H1 (cell line): ENCODE measurements at places on chromosomes 7 and 10. TPM values are rescaled to one million over a fixed set of nuclear protein-coding genes. Genes with fewer than 3 reads are reported as not detected.

DNA sequence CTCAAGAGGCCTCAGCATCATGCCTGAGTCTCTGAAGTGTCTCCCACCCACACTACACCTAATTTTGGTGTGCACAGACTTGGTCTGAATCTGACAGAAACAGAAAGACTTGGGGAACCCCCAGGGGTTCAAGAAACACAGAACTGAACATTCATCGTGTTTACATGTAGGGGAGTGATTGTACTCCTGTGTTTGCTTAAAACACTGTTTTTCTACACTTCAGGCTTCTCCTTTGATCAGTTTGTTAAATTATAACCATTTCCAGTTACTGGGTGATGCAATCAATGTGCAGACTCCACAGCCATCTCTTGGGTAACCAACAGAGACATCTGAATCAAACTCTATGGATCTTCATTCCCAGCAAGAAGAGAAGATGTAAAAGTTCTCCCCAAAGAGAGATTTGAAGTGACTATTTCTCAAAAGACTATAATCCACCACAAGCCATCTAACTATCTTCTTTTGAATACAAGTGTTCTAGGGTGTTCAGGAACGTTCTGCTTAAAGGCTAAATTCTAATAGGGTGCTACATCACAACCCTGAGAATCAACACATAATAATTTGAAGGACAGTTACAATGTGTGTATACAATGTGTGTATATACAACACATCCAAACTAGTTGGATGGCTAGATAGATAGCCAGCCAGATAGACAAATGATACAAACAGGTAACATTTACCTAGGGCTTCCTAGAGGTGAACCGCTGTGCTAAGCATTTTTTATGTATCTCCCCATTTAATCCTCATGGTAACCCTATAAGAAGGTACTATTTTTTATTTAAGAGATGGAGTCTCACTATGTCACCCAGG, 34.2 kb downstream of the DNAJC12 start:
- no peak for DNase-seq

DNA sequence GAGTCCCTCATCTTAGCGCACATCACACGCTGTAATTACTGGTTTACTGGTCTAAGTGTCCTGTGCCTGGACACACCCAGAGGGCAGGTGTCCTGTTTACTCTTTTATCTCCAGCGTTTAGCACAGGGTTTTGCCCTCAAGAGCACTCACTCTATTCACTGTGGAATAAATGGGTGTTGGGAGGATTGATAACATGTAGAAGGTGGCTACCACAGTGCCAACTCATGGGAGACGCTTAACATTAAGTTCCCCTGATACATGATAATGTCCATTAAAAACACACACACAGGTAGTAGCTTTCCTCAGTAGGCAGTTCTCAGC, 96.1 kb upstream of the EFCAB10 start:
- no peak for DNase-seq

DNA sequence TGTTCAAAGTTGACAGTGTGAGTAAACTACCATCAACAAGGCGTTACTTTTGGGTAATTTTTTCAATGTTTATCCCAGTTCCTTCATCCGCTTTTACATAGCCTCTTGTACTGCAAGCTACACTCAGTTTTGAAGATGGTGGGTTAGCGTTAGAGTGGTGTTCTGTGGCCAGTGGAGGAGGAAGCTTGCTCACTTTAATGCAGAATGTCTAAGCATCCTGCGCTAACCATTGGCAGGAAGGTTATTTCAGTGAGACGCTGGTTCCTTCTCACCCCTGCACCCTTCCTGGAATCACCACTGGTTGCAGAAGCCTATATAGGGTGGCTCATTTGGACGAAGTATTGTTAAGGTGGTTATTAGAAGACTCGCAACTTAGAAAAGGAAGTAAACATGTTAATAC, 159.1 kb downstream of the CELF2 start:
- no peak for DNase-seq

GRCh38 chr10:132319853-132320653, 11.9 kb upstream of the LRRC27 start:
- no peak for DNase-seq

DNA sequence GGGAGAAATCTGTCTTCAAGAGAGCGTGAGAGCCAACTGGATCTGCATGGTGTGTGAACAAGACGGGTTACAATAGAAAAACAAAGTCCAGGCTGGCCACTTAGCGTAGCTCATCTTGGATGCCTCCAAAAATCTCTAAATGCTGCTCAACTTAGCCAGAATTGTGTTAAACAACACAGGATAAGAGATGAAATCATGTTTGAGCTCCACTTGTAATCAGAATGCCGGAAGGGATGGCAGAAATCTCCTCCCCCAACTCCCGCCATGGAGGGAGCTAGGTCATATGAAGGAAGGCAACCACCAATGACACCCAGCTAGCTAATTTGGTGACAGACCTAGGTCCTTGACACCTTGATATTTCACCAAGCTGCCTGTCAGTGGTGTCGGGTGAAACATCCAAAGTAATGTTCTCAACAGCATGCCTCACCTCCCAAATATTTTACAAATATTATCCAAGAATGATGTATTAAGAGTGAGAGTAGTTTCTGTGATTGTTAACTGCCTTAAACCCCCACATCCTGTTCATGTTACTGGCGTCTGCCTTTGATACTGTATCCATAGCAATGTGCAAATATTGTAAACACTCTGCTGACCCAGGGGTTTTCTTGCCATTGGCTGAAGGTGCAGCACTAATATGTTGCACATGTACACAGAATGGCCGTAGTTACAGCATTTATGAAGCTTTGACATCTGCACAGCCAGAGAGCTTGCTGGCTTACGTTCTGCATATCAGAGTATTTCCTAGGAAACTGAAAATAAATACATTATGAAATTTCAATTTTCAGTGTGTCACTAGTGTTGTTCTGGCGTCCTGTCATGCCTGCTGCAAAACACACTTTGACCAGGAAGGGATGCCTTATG, 25.8 kb downstream of the TMEM254 start:
- DNase-seq, result no peak

DNA sequence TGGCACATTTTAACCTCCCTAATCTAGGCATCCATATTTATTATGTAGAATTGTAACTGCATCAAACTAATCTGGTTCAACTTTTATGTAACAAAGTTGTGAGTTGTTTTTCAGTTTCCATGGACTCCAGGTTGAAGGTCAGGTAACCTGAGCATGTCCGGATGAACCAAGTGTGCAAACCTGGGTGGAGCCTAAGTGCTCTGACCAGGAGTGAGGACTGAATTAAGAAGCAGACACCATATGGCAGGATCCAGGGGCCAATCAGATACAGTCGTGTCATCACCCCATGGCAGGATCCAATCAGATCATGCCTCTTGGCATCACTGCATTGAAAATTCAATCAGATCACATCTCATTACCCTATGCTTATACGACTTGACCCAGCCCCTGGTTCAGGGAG, 41.2 kb upstream of the PHYHIPL start:
- DNase-seq, result no peak

Gene SHH
- total RNA-seq, result not detected in 2 replicates

DNA sequence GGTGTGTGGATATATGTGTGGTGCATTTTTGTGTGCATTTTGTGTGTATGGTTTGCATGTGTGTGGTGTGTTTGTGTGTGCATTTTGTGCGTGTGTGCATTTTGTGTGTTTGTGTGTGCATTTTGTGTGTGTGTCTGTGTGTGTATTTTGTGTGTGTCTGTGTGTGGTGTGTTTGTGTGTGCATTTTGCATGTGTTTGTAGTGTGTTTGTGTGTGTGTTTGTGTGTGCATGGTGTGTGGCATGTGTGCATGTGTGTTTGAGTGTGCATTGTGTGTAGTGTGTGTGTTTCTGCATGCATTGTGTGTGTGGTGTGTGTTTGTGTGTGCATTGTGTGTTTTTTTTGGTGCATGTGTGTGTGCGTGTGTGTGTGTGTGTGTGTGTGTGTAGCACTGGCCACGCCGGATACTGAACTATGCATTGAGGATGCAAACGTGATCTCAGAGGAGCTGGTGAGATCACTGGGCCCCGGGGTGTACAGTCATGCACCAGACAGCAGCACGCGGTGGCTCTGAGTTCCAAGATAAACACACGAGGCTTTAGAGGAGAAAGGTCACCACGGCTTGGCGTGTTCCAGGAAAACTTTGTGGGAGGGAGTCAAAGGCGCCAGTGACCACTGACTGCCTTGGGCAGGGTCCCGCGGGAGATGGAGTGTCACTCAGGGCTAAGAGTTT, 106.6 kb upstream of the SHH start:
- DNase-seq, result no peak

Gene RADIL
- 5.0 and 5.4 TPM in 2 replicates for total RNA-seq

DNA sequence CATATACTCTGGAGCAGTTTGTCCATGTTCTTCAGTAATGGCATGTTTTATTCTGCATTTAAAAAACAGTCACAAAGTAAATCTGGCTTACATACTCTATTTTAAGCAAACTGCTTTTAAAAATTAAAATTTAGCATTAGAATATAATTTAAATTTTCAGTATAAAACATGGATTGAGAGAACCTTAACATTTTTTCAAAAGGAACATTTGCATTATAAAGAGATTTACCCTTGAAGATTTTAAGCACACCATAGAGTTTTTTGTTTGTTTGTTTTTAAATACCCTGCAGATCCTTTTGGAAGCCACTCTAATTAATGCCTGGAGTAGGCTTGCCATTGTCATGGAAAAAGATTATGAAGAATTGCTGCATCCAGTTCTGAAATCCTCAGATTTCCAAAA, 70.4 kb downstream of the ZNRF2 start:
- no peak for DNase-seq

Gene TMEM229A
- 0.54 and 0.75 TPM in 2 replicates for total RNA-seq

DNA sequence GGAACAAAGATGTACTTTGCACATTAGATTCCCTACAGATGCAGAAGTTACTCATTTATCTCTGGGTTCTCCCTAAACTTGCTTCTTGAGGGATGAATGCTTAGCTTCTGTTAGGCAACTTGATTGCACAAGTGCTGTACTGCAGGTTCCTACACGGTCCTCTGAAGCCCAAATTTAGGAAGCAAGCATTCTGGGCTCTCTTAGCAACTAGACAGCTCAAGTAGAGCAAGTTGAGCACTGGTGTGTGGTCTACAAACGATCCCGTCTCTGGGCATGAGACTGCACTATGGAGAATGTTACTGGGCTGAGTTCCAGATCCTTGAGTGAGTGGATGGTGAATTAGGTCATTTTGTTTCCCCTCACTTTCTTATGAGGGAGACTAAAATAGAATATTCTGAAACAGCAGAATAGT, 14.3 kb downstream of the SEMA3D start:
- DNase-seq, result no peak

- no peak for DNase-seq
These were observed 107.5 kb downstream of the KIF20B start for GRCh38 chr10:89808842-89809241.

- no peak for DNase-seq
These were observed 134.8 kb downstream of the WDR37 start for GRCh38 chr10:1190791-1191490.

- no peak for DNase-seq
These were observed 807.1 kb upstream of the KCND2 start for GRCh38 chr7:119465798-119466305.

GRCh38 chr10:84837041-84837812, 508.8 kb downstream of the CCSER2 start:
- DNase-seq, result no peak

Gene LHPP
- total RNA-seq, result 26.0 and 27.5 TPM in 2 replicates

- DNase-seq, result no peak
These were observed 21.6 kb downstream of the DKK1 start for GRCh38 chr10:52335665-52336064.

- no peak for DNase-seq
These were observed 107.1 kb downstream of the TRRAP start for GRCh38 chr7:98985406-98985805.

Gene RARRES2
- 254 and 264 TPM in 2 replicates for total RNA-seq

Gene TMEM176B
- 1.2 TPM in 2 replicates for total RNA-seq

- DNase-seq, result no peak
These were observed 128.0 kb downstream of the MAD1L1 start for GRCh38 chr7:2104716-2105115.

DNA sequence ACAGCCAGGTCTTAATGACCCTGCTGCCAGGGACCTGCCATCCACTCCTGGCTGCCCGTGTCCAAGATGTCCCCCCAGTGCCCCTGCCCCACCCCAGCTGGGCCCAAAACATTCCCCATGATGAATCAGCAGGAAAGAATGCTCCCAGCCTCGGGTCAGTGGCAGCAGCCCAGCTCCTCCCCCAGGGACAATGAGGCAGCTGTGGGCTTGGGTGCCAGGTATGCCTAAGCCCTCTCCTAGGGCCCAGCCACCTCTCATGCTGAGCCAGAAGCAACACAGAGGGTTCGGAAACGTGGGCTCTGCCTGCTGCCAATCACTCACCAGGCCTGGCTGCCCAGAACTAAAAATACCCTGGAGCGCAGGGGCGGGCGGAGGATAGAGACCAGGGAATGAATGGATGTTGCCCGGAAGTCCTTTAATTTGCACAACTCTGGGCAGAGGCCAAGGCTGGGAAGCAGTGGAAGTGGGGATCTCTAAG, 1.5 kb upstream of the LOXL4 start:
- peak; percentile 17 for DNase-seq

DNA sequence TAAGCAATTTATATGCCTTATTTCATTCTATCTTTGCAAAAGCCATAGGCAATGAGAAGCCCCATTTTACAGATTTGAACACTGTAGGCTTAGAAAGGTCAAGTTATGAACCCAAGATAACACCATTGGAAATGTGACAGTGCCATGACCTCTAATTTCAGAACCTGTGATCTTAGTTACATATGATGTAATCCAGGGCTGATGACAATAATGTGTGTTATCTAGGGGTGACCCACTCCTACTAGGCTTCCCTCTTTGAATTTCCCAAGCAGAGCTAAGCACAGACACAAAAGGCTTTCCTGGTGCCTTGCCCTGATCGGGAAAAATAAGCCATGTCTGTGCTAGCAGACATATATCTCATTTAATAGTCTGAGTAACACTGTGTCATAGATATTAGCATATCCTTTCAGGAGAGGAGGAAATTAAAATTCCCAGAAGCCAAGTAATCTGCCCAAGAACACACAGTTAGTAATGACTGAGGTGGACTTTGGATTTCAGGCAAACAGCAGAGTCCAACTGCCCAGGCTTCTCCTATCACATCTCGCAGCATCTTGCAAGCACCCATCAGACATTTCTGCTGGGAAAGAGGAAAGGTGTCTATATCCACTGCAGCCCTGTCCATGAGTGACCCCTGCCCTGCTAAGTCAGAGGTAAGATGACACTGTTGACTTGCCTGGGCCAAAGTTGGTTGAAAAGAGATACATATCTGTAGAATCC, 2.8 kb upstream of the TECTB start:
- no peak for DNase-seq

DNA sequence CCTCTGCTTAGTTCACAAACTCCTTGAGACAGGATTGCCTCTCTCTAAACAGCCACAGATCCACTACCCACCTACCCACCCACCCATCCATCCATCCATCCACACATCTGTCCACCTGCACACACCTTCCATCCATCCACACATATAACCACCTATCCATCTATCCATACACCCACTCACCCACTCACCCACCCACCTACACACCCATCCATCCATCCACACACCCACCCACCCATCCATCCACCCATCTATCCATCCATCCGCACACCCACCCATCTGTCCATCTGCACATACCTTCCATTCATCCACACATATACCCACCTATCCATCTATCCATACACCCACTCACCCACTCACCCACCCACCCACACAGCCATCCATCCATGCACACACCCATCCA, 9.7 kb downstream of the TECPR1 start:
- no peak for DNase-seq

GRCh38 chr7:45192621-45193041, 35.0 kb downstream of the RAMP3 start:
- no peak for DNase-seq
